Activated naive CD4-positive, alpha-beta T cell (primary cell): ENCODE measurements at places on chromosomes 3 and 15.

- peak; percentile 19 for DNase-seq
Observed at GRCh38 chr15:88897456-88898194, 2.3 kb upstream of the HAPLN3 start.

GRCh38 chr3:68089572-68090011, 435.2 kb upstream of the SUCLG2 start:
- no peak for DNase-seq

DNA sequence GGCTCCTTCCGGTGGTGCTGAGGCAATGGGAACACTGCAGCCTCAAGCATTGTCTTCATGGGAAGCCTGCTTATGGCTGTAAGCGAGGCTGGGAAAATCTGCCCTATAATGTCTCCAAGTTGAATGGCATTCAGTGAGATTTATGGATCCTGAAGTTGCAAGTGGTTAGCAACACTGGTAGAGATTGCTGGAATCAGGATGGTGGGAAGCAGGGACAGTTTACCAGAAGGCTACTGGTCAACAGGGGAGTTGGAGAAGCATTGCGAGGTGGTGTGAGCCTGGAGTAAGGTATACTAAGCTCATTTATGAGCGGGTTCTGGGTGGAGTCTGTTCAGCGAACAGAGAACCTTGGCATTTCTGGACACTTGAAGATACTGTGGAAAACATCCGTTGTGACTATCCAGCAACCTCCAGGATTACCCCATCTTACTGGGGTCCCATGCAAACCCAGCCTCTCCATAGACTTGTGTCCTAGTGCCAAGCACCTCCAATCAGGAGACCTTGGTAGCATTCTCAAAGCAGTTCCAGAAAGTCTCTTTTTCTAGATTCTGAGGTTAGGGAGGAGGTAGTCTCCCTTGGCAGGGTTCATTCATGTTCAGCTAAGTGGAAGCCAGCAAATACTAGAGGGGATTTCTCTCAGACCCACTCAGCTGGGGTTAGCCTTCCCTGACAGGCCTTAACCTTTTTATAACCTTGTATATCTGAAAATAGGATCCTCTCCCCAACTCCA, 7.3 kb downstream of the RPSA start:
- DNase-seq, result no peak

GRCh38 chr3:16604887-16605602, at the start of gene DAZL:
Gene DAZL (minus strand): TSS chr3:16605423. CDS start chr3:16605205, 218 bp downstream.
- DNase-seq, result no peak

GRCh38 chr3:17678116-17678741, 64.2 kb downstream of the TBC1D5 start:
- no peak for DNase-seq

GRCh38 chr3:177816667-177817208, 619.5 kb upstream of the TBL1XR1 start:
- DNase-seq, result no peak
